GM13977 (cell line): ENCODE measurements at places on chromosomes 7 and 10.

DNA sequence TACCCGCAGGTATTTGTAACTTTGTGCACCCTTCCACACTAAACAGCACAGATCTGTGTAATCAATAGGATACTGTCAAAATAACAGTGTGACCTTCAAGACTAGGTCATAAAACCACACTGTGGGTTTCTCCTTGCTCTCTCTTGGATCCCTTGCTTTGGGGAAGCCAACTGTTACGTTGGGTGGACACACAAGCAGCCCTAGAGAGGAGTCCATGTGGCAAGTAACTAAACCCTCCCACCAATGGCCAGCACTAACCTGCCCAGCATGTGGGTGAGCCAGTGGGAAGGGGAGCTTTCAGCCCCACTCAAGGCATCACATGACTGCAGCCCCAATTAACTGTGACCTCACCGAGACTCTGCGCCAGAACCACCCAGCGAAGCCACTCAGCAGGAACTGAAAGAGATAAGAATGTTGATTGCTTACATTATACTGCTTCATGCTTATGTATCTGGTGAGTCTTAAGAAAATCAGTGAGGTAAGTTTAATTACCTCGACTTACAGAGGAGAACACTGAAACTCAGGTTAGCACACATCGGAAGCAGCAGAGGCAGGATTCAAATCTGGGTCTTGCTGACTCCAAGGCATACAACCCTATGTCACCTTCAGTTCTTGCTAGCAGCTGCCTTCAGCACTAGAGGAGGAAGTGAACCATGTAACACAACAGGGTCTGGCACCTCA is 9.4 kb upstream of the ZC3HAV1 start:
- DNase-seq, result peak; percentile 46

- no peak for DNase-seq
Observed at GRCh38 chr7:126213876-126214275, 1038.9 kb downstream of the GRM8 start.

GRCh38 chr10:95401704-95402469 is 111.1 kb upstream of the PDLIM1 start:
- DNase-seq, result no peak

DNA sequence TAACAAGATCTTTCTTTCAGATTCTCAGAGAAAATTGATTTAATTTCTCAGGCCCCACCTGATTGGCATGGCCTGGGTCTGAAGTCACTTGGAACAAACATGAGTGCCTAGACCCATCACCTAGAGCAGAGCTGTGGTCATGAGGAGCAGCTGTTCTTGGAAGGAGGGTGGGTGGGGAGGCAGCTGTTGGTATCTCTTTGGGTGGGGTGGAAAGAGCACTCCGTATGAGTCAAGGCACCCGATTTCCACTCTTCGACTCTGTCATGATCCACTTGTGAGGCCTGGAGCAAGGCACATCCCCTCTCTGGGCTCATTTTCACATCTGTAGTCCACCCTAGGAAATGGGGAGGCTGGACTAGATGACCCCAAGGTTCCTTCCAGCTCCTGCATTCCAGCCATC is 156.7 kb downstream of the C10orf105 start:
- DNase-seq, result no peak

DNA sequence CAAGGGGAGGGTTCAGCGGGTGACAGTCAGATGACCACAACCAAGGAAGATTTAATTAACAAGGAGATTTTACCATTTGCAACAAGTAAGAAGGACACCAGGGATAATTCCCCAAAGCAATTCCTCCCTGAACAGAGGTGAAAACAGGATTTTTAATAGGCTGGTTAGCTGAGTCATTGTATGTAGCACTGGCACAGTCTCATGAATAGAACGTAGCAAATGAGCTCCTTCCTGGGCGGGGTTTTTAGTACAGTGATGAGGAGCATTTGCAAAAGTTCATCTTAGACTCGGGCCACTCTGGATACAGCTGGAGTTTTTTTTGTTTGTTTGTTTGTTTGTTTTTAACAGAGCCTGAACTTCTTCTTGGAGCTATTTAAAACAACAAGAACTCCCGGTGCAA is 39.0 kb downstream of the TAC1 start:
- DNase-seq, result no peak

DNA sequence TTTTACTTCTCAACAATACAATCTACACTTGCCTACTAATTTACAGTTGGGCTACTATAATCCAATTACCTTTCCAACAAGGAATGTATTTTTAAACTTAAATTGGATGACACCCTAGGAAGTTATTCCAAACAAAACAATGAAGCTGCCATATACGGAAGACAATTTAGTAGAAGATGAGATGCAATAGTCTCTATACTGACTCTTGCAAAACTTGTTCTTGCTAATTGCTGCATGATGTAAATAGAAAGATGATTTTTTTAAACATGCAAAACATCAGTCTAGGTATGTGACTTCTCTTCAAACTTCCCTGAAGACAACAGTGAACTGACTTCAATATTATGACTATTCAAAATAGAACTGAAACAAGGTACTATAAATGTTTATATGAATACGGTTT is 17.6 kb downstream of the NT5C3A start:
- DNase-seq, result peak; percentile 16
